ENCODE measurements at places on chromosomes 3 and 15.

DNA sequence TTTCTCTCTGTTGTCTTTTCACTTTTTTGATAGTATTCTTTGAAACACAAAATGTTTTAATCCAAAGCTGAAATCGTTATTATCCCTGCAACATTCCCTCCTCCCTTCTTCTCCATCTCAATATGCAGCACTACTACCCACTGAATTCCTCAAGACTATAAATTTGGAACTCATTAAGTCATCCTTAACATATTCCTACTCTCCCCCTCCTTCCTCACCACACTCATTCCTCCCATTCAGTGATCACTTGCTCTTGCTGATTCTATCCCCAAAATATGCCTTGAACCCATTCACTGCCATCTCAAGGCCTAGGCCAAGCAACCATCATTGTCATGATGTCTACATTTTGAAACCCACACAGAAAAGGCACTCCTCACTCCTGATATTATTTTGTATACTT lies 2.4 kb upstream of the PIK3R4 start:
- peak; percentile 26 for DNase-seq

DNA sequence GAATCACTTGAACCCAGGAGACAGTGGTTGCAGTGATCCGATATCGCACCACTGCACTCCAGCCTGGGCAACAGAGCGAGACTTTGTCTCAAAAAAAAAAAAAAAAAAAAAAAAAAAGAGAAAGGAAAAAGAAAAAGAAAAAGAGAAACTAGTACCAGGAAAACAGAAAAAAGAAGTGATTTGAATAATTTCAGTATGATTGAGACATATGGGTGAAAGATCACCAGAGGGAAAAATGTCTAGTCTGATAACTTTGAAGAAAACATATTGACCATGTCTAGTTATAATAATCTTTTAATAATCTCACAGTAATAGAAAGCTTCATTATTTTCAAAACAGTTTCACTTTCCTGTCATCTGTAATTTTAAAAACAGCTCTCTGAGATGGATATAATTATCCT lies 16.4 kb downstream of the TGFBR2 start:
- no peak for DNase-seq

- no peak for DNase-seq
Observed at GRCh38 chr3:6228958-6229683, 631.8 kb upstream of the GRM7 start.

DNA sequence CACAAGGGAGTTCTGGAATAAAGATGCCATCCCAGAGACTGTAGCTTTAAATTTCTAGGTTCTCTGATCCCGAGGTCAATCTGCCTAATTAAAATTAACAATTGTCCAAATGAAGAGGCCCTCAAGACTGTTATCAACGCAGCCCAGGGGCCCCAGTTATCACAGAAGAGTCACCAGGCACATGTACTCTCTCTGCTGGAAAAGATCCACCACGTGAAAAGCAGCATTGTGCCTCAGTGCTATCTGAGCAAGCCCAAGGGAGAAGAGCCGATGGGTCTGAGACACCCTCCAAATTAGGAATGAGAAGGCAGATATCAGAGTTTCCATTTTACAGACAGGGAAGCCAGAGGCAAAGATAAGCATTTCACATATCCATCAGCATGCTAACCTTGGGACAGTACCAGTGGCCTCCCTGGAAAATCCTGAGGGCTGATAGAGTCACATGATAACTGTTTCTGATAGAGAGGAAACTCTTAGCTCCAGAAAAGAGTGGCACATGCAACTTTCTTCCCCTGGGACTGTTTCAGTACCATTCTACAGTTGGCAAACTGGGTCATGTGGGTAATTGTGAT lies 55.5 kb downstream of the ITGB5 start:
- no peak for DNase-seq

DNA sequence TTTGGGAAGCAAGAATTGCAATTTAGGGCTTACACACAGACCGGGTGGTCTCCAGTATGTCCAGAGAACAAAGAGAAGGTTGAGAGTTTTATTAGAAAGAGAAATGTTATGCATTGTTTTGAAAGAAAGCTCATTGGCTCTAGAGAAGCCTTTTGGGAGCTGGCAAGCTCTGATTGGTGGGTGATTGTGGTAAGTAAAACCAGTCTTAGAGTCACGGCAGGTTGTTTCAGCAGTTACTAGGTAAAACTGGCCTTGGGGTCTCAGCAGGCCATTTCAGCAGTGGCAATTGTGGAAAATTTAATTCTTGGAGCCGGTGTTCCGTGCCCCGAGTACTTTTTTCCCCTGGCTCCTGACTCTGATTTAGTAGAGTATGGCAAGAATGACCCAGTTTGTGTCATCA lies 78.1 kb downstream of the MRPL46 start:
- DNase-seq: no peak

- peak; percentile 54 for DNase-seq
Observed at GRCh38 chr3:157128771-157129681, 30.9 kb downstream of the CCNL1 start.

GRCh38 chr3:122612696-122613095 lies 35.2 kb downstream of the PARP15 start:
- no peak for DNase-seq

- no peak for DNase-seq
Observed at GRCh38 chr3:126349611-126350501, 7.4 kb downstream of the KLF15 start.

DNA sequence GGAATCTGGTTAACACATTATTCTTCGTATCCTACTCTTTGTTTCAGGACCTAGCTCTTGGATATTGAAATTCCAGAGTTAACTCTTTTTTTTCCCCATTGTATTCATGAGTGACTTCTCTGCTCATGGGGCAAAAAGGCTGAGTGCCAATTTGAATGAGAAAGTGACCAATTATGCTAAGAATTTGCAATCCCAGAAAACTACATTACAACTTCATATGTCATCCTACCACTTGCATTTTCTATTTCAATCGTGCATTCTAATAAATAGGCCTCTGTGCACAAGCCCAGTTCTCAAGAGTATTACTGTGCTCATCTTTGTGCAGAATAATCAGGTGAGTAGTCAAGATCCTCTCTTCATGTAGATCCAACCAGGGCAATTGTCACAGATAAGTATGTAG lies 537.8 kb downstream of the OTOL1 start:
- peak; percentile 57 for DNase-seq

DNA sequence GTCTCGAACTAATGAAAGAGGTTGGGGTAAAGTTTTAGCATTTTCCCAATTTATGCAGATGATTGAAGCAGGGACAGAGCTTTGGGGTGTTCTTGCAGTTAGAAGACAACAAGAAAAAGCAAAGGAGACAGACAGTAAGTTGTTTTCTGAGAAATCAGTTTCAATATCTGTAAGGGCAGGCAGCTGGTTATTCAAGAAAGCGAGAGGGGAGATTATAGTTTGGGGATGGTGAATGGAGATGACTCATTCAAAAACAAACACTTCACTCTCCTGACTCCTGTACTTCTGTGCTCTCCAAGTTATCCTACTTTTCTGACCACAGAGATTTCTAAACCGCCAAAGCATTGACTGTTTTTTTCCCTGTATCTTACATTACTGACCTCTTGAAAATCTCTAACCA lies 352.0 kb downstream of the GAP43 start:
- no peak for DNase-seq

GRCh38 chr3:68666429-68667136 lies 265.8 kb downstream of the TAFA4 start:
- peak; percentile 1 for DNase-seq

GRCh38 chr15:100350434-100351226 lies 8.9 kb upstream of the ADAMTS17 start:
- no peak for DNase-seq

DNA sequence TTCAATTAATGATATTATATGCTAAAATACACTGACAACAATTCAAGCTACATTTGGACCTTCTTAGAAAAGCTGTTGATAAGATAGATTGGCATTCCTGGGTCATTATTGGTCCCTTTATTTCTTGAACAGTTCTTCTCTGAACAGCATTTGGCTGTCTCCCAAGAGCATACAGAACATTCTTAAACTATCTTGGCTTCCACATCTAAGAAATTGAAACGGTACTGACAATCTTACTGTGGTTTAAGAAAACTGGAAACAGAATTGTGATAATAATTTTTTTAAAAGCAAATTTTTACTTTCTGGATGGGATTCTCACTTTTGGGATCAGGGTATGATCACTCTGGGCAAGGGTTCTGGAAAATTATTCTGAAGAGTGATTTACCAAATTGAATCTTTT lies 161.7 kb upstream of the ZNF385D start:
- peak; percentile 7 for DNase-seq

DNA sequence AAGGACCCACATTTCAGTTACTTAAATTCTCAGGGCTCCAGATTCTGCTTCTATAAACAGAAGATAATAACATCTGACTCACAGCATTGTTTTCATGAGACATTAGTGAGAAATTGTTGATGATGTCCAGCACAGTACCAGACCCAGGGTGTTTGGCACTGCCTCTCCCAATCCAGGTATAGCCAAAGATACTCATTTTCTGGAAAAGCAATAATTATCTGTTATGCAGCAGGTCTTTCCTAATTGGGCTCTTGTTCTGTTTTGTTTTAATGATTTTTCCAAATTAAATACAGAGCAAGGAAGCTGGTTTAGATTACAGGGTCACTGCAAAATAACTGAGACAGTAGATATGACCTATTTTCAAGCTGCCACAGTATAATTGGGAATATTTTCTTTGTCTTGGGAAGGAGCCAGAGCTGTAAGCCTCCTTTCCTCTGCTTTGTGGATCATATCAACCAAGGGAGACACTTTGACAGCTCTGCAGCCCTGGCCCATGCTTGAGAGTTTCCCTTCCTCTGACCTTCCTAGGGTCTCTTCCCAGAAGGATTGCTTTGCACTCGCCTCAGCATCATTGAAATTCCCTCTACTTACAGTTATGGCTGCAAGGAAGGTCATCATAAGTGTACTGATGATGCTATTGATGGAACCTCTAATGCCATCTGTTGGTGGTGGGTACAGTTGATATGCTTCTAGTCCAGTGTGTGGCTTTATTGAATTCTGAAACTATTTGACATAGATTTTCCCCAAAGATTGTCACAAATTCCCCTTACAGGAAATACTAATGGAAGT lies 522.4 kb upstream of the ADAMTS9 start:
- no peak for DNase-seq

- DNase-seq: peak; percentile 55
Observed at GRCh38 chr3:172040981-172041963, 1.9 kb downstream of the FNDC3B start.

GRCh38 chr3:175748087-175748730 lies 889.1 kb downstream of the NAALADL2 start:
- no peak for DNase-seq

DNA sequence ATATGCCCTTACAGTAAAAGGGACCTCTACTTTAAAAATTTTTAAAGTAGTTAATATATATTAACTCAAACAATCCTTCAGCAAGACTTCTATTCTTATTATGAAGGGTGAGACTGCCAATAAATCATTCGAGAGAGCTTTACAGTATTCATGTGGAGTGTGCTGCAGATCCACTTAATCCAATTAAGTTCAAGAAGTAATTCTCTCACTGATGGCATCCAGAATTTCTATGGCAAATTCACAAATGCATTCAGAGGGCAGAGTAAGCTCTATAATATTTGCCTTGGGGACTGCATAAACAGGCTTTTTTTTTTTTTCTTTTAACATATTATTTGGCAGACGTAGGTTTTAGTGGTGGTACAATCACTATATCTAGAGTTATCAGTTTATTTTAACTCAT lies 692.0 kb downstream of the NLGN1 start:
- DNase-seq: no peak

GRCh38 chr3:27670619-27671018 lies 51.5 kb downstream of the EOMES start:
- no peak for DNase-seq

DNA sequence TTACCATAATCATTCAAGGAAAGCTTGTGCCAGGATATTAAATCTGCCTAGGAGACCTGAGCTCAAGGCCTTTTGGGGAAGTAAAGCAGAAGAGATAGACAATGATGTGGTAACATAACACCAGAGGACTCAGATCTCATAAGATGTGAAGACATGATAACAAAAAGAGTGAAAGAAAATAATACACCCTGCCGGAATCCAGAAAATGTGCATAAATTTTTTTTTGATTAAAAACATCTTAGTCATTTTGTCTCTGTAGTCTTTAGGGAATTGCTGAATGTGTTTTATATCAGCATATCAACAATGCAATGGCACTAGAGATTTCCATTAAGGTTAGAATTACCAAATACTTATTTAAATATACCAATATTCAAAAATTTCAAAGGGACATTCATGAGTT lies 326.8 kb upstream of the ROBO1 start:
- DNase-seq: no peak

GRCh38 chr3:50100956-50101845 lies 12.5 kb downstream of the RBM5 start:
- DNase-seq: no peak

DNA sequence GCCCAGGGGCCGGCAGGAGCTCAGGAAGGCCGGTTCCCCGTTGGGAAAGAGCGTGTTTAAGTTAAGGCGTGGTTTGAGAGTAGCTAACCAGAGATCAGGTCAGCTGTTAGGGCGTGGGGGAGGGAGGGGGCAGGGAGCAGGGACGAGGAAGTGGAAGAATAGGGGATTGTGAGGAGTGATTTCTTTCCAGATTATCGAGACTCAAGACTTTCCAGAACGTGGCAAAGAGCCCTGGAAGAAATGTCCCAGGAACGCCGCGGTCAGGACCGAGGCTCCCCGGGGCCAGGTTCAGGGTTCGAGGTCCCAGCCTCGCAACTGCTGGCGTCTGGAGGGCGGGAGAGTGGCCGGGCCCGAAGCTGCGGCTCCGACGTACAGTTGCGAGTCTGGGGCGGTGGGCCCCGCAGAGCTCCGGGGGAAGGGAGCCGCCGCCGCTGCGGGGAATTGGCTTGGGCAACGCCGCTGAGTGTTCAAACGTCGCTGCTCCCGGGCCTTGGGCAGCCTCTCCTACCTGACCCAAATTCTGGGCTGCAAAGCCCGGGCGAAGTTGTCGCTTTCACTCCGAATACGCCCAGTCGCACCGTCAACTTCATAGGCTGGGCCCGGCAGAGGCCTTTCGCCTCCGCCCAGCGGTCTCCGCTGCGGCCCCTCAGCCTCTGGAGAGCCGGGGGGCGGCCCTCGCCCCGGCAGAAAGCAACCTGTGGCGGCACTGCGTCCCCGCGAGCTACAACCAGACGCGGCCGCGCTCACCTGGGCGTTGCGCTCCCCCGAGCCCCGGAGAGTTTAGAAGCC lies 9.5 kb downstream of the ISL2 start:
- DNase-seq: no peak

DNA sequence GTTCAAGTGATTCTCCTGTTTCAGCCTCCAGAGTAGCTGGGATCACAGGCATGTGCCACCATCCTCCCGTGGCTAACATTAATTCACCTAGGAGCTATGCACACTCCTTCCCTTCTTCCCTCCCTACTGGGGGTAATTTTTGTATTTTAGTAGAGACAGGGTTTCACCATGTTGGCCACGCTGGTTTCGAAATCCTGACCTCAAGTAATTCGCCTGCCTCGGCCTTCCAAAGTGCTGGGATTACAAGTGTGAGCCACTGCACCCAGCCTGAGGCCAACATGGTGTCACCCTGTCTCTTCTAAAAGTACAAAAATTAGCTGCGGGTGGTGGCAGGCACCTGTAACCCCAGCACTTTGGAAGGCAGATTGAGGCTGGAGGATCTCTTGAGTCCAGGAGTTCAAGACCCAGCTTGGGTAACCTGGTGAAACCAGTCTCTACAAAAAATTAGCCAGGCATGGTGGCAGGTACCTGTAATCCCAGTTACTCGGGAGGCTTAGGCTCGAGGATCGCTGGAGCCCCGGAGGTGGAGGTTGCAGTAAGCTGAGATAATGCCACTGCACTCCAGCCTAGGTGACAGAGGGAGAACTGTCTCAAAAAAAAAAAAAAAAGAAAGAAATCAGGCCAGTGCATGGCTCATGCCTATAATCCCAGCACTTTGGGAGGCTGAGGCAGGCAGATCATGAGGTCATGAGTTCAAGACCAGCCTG lies 6.1 kb downstream of the RNU5B-1 start:
- DNase-seq: no peak

GRCh38 chr3:18489939-18490338 lies 64.8 kb upstream of the SATB1 start:
- no peak for DNase-seq
